Stimulated activated CD4-positive, alpha-beta T cell treated with anti-CD3 and anti-CD28 coated beads, Interleukin-4, amount 100 ng/mL, for 24 hours (primary cell): ENCODE measurements at places on chromosomes 5 and 9.

DNA sequence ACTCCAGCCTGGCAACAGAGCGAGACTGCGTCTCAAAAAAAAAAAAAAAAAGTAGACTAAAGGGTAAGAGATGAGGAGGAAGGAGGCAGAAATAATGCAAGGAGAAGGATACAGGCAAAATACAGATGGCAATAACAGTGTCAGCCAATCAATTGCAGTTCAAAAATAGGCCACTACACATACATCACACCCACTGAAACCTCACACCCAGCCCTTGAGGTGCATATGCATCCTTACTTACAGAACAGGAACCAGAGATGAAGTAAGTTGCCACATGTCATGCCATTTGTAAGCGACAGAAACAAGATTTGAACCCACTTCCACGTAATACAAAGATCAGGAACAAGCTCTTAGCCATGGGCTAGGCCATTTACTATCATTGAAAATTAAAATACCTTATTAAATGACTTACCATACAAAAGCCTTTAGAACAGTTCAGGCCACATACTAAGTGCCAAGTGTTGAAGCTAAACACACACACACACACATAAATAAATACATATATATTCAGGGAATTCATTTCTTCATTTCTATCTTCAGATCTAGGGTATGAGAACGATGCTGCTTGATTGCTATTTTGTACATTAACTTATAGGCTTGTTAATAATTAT, 98.4 kb downstream of the FNBP1 start:
- peak; percentile 56 for DNase-seq

GRCh38 chr5:174392892-174393291, 331.5 kb upstream of the MSX2 start:
- no peak for DNase-seq

GRCh38 chr9:7560669-7561305, 238.8 kb downstream of the DMAC1 start:
- DNase-seq: no peak

GRCh38 chr5:166014256-166014655, 2277.2 kb upstream of the WWC1 start:
- no peak for DNase-seq

GRCh38 chr5:103602438-103602837, 39.8 kb upstream of the NUDT12 start:
- no peak for DNase-seq

DNA sequence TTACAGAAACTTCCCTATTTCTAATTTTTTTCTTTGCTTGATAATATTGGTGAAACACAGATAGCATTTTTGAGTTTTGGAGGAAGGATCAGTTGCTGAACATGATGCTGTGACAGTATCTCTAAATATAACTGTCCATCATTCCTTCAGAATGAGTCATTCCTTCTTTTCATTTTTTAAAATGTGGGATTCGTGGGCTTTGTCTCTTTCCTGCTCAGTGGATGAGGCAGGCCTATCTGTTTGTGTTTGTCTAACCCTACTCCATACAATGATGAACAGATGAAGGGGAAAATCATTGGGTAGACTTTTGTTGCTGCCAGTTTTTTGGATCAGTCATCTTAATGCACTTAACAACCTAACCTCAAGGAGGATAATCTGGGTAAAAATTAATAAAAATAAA, 15.7 kb upstream of the OR13C8 start:
- no peak for DNase-seq

- no peak for DNase-seq
These were observed 164.3 kb downstream of the SMC2 start for GRCh38 chr9:104258296-104259011.

DNA sequence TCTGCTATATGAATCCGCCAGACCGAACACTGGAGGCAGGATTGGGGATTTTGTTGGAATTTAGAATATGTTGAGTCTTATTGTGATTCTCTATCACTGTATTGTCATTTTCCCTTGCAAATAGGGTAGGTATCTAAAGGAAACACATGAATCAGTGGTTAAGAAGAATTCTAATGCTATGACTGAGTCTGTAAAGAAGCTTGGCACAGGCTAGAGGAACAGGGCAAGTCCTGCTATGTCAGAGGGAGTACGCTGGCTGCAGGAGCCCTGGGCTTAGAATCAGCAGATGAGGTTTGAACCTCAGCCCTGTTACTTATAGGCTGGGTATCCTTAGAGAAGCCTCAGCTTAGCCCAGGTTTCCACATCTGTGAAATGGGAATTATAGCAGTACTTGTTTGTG, 198.1 kb downstream of the NR3C1 start:
- DNase-seq: no peak

GRCh38 chr9:37676411-37676830, 25.7 kb downstream of the FRMPD1 start:
- no peak for DNase-seq

DNA sequence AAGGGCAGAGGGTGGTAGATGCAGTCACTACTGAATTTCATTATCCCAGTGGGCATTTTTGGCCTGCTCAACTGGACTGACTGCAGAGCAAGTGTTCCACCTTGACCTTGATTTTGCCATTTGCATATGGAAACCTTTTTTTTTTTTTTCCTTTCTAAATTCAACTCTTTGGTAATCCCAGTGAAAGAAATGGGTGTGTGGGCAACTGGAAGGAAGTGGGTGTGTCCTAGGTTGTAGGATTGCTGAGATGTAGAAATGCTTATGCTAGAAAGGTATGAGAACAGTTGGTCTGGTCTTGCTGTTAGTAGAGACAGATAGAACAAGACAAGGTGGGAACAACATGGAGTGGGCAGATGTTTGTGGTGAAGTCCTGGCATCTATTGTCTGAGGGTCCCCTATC, 7.8 kb upstream of the IL12B start:
- no peak for DNase-seq

DNA sequence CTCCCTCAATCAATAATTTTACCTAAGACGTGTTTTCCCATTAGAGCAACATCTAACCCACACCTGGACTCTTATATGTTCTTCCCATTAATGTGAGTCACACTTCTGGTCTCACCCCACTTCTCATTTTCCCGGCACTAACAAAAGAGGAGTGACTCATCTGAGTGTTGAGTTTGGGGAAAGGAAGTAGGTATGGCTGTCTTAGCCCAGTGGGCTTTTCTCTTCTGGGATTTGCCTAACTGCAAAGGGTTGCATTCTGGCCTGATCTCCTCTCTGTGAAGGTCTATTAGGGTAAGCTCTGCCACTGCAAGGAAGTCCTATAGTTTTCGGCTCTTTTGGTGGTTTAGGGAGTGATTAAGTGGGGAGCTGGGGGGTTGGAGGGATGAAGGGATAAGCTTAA, 195.6 kb downstream of the KIAA0825 start:
- no peak for DNase-seq
